CD14-positive monocyte (primary cell): ENCODE measurements at places on chromosomes 1 and 21.

GRCh38 chr1:110430901-110431300, 20.0 kb upstream of the PROK1 start:
- DNase-seq, result no peak

DNA sequence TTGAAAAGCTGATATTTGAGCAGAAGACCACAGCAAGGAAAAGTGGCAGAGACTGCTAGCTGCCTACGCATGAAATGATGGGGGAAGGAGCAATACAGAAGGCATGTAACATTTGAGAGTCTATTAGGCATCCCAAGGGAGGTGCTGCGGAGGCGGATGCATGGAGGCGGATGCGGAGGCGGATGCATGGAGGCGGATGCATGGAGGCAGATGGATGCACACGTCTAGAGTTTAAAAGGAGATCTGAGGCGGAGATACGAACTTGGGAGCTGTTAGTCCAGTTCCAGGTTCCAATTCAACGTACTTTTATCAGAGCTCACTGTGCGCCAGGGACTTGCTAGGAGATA, 744 bp upstream of the DDX20 start:
- DNase-seq, result no peak

- DNase-seq, result no peak
These were observed 45.1 kb downstream of the TMEM51 start for GRCh38 chr1:15198684-15199083.

DNA sequence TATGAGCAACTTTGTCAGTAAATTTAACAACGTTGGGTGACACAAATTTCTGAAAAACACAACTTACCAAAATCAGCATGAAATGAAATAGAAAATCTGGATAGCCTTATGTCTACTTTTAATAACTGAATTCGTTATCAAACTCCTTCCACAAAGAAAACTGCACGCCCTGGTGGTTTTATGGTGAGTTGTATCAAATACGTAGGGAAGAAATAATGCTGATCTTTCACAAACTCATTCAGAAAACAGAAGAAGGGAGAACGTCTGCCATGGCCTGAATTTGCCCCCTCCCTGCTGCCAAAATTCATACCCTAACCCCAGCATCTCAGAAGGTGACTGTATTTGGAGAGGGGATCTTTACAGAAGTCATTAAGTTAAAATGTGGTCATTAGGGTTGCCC, 50.0 kb upstream of the COL18A1 start:
- DNase-seq, result no peak

DNA sequence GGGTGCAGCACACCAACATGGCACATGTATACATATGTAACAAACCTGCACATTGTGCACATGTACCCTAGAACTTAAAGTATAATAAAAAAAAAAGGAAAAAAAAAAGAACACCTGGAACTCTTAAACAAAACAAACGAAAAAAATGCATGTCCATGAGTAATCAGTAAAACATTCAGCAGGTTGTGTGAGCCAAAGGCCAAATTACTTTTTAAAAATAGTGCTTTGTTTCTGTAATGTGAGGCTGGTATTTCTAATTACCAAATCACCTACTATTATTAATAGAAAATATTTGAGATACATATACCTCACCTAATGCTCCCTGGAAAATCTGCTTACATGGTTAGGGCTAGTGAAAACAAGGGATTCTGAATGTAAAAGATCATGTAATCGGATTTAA, 294.4 kb upstream of the NR5A2 start:
- no peak for DNase-seq

DNA sequence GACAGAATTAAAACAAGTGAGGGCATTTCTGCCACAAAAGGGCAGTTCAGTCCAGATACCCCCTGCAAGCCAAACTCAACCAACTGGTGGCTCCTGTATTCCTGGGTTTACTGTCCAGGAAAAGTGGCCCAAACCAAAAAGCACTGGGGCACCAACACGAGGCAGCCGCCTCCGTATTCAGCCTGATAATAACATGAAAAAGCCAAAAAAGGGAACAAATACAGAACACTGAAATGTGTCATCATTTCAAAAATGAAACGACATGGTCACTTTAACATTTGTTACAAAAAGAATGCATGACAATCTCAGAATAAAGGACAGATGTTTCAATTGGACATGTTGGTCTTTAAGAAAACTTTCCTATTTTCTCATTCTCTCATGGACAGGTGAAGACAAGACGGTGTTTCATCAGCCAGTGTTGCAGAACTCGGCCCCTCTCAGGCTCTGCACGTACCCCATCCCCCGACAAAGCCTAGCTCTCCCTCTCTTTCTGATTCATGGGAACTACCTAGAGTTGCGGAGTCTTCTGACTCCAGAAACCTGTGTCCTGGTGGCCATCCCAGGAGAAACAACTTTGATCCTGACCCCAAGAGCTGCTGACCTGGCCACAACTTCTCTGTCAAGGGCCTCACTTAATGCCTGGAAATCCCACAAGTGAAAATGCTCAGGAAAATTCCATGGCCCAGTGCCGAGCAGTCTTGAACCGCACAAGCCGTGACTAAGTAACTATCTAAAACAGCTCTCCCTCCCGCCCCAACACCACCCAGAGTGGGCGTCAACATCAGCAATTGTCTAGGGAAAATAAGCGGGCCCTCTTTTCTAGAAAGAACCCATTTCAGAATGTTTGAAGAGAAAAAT, 27.1 kb downstream of the ZBTB17 start:
- peak; percentile 48 for DNase-seq

- no peak for DNase-seq
These were observed 135.6 kb downstream of the CYYR1 start for GRCh38 chr21:26437326-26438009.

GRCh38 chr1:54168206-54168965, 15.6 kb upstream of the CDCP2 start:
- no peak for DNase-seq

GRCh38 chr1:63908016-63908415, 134.2 kb downstream of the ROR1 start:
- no peak for DNase-seq

- DNase-seq, result no peak
These were observed 30.4 kb upstream of the KANK4 start for GRCh38 chr1:62349470-62350233.

DNA sequence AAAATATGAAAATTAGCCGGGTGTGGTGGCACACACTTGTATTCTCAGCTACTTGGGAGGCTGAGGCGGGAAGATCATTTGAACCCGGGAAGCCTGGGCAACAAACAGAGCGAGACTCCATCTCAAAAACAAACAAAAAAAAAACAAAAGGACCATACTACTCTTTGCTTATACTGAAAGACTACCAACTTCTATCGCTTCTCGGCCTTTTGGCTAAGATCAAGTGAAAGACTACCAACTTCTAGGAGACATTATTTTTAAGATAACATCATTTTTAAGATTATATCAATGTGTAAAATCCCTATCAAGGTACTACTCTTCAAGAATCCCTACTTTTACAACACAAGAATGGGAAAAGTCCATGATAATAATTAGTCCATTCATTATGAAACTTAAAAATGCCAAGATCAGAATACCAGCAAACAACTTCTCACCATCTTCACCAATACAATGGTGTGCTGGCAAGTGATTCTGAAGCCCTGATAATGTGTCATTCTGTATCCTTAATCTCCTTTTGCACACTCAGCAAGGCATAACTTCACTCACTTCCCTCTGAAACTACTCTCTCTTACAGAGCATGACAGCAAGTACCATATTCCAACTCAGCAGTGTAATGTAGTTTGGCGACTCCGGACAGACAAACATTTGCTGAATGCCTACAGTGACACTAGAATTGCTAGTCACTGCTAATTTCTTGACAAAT, 1.7 kb downstream of the PTP4A2 start:
- peak; percentile 55 for DNase-seq
